Prostate gland (tissue), 2 donors: ENCODE measurements at places on chromosomes 6 and 20. TPM values are rescaled to one million over a fixed set of nuclear protein-coding genes. Genes with fewer than 3 reads are reported as not detected.

Gene MYBL2
- total RNA-seq, result 11.6 TPM

Gene PNLDC1
- total RNA-seq, result 5.6 TPM

Gene PTGIS
- total RNA-seq, result 12.9 TPM

Gene CST7
- 3.6 TPM for total RNA-seq

DNA sequence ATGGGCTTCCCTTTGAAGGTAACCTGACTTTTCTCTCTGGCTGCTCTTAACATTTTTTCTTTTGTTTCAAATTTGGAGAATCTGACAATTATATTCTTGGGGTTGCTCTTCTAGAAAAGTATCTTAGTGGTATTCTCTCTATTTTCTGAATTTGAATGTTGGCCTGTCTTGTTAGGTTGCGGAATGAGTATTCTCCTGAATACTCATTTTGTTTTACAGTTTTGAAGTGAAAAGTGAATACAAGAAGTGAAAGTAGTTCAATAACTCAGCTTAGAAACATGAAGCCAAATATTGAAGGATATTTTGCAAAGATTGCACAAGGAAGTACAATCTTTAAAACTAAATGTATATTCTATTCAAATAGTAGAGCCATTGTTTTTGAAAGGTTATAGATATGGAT is 120.2 kb upstream of the MAP3K4 start:
- no peak overlapping the region for H3K27ac ChIP-seq
- no peaks in the 10 kb centered on the region for H3K36me3 ChIP-seq
- H3K4me3 ChIP-seq, result no peak overlapping the region
- H3K27me3 ChIP-seq, result no peaks in the 10 kb centered on the region

DNA sequence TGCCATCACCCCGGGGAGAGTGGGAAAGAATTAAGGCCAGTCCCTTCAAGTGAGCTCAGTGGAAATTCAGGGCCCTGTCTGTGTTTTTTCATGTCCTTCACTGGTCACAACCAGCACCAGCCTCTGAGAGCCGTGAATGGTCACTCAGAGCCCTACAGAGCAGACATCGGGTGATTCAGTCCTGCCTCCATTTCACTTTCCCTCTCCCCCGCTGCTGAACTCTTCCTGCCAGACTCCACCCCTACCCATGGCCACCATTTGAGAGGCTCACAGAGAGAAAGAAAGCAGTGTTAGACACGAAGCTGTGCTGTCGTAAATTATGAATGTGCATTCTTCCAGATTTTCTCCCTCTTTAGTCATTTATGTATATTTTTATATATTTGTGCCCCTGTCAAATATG is 5.4 kb downstream of the R3HDML start:
- no peak for DNase-seq
- no peak overlapping the region for H3K4me3 ChIP-seq
- no peaks in the 10 kb centered on the region for H3K27me3 ChIP-seq
- H3K4me1 ChIP-seq, result no peaks in the 10 kb centered on the region

- DNase-seq, result no peak
- H3K27me3 ChIP-seq, result no peaks in the 10 kb centered on the region
- no peaks in the 10 kb centered on the region for H3K36me3 ChIP-seq
- H3K27ac ChIP-seq, result peak overlapping the region; percentile 10
- no peaks in the 10 kb centered on the region for H3K4me1 ChIP-seq
These were observed 122.2 kb downstream of the FYN start for GRCh38 chr6:111750753-111751673.

DNA sequence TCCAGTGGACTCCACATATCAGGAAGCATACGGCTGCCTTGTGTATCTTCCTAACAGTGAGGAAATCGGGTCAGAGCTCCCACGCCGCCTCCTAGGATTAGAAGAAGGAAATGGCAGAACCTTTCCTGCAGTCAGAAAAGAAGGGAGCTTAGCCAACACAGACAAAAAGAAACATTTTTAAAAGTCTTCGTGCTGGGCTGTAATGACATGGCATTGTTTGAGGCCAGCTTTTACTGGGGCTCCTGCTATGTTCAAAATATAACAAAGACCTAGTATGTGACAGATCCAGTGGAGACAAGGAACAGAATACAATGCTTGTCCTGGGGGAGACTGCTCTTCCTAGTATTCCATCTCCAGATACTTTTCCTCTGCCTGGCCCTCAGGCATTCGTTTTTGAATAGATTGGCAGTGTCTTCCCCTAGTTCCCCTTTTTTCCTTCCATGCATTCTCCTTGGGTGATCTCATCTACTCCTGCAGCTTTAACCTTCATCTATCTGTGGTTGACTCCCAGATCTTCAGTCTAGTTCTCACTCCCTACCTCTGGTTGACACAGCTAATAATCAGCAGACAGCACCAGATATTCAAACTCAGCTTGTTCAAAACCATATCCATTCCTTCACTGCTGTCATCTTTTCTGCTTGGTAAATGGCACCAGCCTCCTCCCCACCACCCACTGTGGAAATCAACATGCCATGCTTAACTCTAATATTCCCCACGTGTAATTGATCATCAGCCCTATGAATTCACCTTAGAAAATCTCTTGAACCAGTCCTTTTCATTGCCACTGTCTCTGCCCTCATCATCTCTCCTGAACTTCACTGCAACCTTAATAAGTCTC is 94.5 kb upstream of the VSTM2L start:
- H3K4me3 ChIP-seq, result no peak overlapping the region
- H3K4me1 ChIP-seq, result no peaks in the 10 kb centered on the region
- H3K36me3 ChIP-seq, result no peaks in the 10 kb centered on the region
- H3K27ac ChIP-seq, result no peak overlapping the region

DNA sequence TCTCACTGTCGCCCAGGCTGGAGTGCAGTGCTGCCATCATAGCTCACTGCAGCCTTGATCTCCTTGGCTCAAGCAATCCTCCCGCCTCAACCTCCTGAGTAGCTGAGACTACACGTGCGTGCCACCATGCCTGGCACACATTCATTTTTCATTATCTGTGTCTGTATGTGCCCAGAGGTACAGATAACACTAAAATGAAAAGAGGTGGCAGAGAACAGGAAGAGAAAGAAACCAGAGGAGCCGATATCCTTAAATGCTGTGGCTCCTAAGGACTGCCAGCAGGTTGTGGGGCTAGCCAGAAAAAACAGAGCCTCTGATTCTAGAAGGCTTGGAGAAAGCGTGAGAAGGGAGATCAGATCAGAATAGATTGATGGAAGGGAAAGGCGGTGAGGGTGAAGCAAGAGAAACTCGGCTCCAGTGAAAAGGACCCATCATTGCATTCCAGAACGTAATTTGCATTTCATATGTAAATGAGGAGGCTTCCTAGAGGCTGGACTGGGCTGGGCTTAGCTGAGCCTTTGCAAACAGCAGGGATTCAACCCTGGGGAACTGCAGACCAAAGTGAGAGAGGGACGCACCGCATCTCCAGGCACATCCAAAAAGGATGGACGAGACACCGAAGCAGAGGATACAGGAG is 64.2 kb downstream of the GCNT2 start:
- H3K27ac ChIP-seq, result no peak overlapping the region
- H3K27me3 ChIP-seq, result no peaks in the 10 kb centered on the region

- no peak overlapping the region for H3K4me3 ChIP-seq
- H3K27me3 ChIP-seq, result no peaks in the 10 kb centered on the region
- no peaks in the 10 kb centered on the region for H3K36me3 ChIP-seq
These were observed 204.6 kb upstream of the HEY2 start for GRCh38 chr6:125544819-125545218.

DNA sequence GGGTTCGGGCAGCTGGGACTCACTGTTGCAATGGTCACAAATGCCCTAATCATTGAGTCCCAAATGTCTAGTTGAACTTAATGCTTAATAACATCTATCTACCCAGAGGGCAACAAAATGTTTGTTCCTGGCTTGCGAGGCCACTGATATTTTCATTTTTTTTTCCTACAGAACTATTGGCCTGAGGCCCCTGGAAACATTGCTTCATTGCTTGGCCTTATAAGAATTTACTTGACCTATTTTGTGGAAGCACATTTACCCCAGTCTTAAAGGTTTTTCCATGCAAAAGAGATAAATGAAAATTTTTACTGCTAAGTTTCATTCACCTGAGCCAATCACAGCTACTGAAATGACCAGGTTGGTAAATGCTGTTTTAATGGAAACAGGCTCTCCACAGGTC is 133.1 kb upstream of the RIPOR2 start:
- H3K27me3 ChIP-seq, result no peaks in the 10 kb centered on the region
- H3K4me3 ChIP-seq, result no peak overlapping the region
- DNase-seq, result no peak
- H3K27ac ChIP-seq, result no peak overlapping the region
- H3K4me1 ChIP-seq, result no peaks in the 10 kb centered on the region

- no peak for DNase-seq
- no peak overlapping the region for H3K4me3 ChIP-seq
- no peaks in the 10 kb centered on the region for H3K4me1 ChIP-seq
- H3K36me3 ChIP-seq, result no peaks in the 10 kb centered on the region
- H3K27me3 ChIP-seq, result no peaks in the 10 kb centered on the region
These were observed 471.8 kb downstream of the COL12A1 start for GRCh38 chr6:74733830-74734620.

DNA sequence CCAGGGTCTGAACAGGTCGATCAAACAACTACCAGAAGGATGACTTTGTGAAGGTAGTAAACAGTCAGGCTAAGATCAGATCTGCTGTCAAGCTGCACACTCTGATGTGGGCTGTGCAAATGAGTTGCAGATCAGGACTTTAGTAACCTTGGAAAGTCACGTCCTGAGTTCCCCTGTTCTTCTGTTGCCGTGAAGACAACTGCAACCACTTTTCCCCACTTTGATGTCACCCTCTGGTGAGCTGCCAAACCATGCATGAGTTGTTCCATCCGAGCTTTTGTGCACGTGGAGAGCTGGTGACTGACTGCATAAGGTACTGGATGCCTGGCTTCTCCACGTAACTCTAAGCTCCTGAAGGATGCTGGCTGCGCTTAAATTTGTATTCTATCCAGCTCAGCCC is 111.0 kb downstream of the CD83 start:
- no peak overlapping the region for H3K27ac ChIP-seq
- no peak for DNase-seq
- no peaks in the 10 kb centered on the region for H3K36me3 ChIP-seq
- H3K4me3 ChIP-seq, result no peak overlapping the region

DNA sequence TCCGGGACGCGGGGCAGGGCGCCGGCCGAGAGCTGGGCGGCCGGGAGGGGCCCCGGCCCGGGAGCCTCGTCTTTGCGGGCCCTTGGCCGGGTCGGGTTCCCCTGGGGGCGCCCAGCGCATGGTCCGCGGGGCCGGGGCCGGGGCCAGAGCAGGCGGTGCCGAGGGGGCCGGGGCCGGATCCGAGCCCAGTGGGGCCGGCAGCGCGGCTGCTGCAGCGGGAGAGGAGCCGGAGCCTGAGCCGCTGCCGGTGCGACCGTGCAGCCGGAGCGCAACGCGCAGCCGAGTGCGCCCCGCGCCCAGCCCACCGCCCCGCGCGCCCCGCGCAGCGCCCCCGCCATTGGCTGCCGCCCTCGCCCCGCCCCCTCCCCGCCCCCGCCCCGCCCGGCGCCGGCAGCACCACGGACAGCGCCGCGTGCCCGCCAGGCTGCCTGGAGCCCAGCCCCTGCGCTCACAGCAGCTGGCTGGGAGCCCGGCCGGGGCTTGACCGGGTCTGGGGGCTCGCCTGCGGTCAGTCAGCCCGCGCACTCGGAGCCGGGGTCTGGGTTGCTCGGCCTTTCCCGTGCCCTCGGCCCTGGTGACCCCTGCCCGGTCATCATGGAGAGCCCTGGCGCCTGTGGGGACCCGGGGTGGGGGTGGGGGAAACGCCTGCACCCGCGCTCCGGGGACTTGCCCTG is at the start of gene HRH3:
HRH3 (minus strand) TSS at position 287 of the 674 bp plus-strand sequence. CDS start 308 bp downstream, outside the sequence.
- peak within 1 kb of the TSS; percentile 17 for H3K4me3 ChIP-seq
- peaks cover 22% of the 10 kb centered on the region for H3K27me3 ChIP-seq
- DNase-seq, result no peak
- H3K4me1 ChIP-seq, result peaks cover 22% of the 10 kb centered on the region
- no peak within 1 kb of the TSS for H3K27ac ChIP-seq

- no peak for DNase-seq
- H3K27ac ChIP-seq, result no peak overlapping the region
- no peak overlapping the region for H3K4me3 ChIP-seq
- no peaks in the 10 kb centered on the region for H3K36me3 ChIP-seq
- H3K27me3 ChIP-seq, result no peaks in the 10 kb centered on the region
- H3K4me1 ChIP-seq, result no peaks in the 10 kb centered on the region
These were observed 18.6 kb upstream of the BCAS4 start for GRCh38 chr20:50776122-50776817.

DNA sequence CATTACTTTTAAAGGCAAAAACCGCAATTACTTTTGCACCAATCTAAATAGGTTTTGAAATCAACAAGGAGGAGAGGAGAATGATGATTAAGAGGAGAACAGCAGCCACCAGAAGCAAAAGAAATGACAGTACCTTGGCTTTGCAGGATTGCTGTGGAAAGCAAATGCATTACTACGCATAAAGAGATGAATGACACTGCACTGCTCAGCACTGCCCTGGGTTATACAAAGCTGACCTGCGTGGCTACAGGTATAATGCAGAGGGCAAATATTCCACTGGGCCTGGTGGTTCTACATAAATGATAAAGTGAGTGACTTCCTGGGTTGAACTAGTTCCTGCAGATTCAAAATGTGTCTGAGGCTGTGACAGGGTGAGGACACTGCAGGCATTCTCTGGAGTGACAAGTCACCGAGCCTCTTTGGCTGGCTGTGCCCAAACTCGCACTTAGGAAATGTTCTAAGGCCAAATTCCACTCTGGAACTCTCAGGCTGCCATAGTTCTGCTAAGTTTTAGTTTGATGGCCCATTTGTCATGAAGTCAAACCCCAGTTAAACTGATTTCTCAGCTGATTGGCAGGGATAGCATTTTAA is 78.6 kb downstream of the INSM1 start:
- no peak overlapping the region for H3K27ac ChIP-seq
- H3K27me3 ChIP-seq, result no peaks in the 10 kb centered on the region
- H3K36me3 ChIP-seq, result no peaks in the 10 kb centered on the region
- no peaks in the 10 kb centered on the region for H3K4me1 ChIP-seq
- DNase-seq, result no peak

DNA sequence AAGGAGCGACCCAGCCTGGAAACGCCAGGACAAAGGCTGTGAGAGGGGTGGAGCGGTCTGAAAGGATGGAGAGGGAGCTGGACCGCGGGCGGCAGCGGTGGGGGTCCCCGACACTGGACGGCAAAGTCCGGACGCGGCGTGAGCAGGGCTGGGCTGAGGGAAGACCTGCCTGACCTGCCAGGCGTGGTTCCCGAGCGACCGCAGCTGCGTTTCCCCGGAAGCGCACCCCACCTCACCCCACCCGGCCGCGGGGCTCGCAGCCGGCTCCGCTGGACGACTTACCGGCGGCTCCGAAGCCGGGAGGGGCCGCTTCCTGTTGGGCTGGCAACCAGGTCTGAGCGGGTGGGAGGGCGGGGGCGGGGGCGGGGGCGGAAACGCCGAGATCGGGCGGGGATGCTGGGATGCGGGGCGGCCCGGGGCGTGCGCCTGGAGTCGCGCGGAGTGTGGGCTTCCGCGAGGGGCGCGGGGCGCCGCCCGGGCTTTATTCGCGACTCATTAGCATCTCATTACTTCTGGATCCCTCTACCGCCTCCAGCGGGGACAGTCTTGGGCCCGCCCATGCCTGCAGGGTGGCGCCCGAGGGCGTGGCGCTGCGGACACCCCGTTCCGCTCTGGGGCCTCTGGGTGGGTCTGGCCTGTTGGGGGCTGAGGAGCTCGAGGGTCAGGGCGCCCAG is at the start of gene MICAL1:
MICAL1 (minus strand) TSS at position 336 of the 674 bp plus-strand sequence. CDS start 1,576 bp downstream, outside the sequence.
- peak within 1 kb of the TSS; percentile 64 for H3K4me3 ChIP-seq
- no peaks in the 10 kb centered on the region for H3K36me3 ChIP-seq
- no peaks in the 10 kb centered on the region for H3K4me1 ChIP-seq
- DNase-seq, result peak; percentile 41

GRCh38 chr20:47862574-47863240 is 77.4 kb upstream of the SULF2 start:
- H3K27me3 ChIP-seq, result no peaks in the 10 kb centered on the region
- DNase-seq, result no peak
- no peaks in the 10 kb centered on the region for H3K36me3 ChIP-seq
- no peaks in the 10 kb centered on the region for H3K4me1 ChIP-seq

- no peak overlapping the region for H3K4me3 ChIP-seq
- H3K4me1 ChIP-seq, result no peaks in the 10 kb centered on the region
- no peak overlapping the region for H3K27ac ChIP-seq
- no peaks in the 10 kb centered on the region for H3K36me3 ChIP-seq
- H3K27me3 ChIP-seq, result no peaks in the 10 kb centered on the region
- peak; percentile 24 for DNase-seq
These were observed 44.2 kb upstream of the ARFGEF2 start for GRCh38 chr20:48877304-48877703.
